ENCODE measurements at places on chromosomes 11 and 22.

GRCh38 chr11:134438542-134439537 lies 26.8 kb upstream of the B3GAT1 start:
- no peak for DNase-seq

- DNase-seq: no peak
Observed at GRCh38 chr11:121487191-121487590, 34.4 kb upstream of the SORL1-AS1 start.

GRCh38 chr11:78416285-78417174 lies 1.1 kb downstream of the GAB2 start:
- peak; percentile 95 for DNase-seq

DNA sequence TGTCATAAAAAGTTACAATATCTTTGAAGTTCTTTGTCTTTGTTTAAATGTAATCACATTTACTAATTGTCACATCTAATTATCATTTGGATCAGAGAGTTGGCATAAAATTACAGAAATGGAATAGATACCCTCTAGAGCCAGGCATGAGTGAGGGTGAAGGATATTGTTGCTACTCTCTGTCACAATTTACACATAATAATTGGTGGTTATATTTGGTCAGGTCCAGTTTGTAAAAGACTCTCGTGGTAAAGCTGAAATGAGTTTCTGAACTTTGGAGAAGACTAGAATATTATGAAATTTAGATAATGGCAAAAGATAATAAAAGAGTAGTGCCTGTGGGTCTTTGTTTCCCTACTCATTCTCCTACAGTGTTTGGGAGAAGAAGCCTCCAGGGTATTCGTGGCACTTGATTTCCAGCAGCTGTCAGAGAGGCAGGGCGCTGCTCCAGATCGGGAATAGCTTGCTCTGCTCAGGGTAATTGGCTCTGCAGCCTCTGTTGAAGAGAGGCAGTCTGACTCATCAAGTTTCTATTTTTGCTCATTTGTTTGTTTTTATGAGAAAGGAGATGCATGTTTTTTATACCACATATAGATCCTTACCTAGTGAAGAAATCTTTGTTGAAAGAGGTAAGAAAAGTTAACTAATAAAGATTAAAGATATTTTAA lies 349.9 kb downstream of the CNTN5 start:
- DNase-seq: peak; percentile 84

- peak; percentile 93 for DNase-seq
Observed at GRCh38 chr11:10387206-10388083, 67.6 kb upstream of the AMPD3 start.

DNA sequence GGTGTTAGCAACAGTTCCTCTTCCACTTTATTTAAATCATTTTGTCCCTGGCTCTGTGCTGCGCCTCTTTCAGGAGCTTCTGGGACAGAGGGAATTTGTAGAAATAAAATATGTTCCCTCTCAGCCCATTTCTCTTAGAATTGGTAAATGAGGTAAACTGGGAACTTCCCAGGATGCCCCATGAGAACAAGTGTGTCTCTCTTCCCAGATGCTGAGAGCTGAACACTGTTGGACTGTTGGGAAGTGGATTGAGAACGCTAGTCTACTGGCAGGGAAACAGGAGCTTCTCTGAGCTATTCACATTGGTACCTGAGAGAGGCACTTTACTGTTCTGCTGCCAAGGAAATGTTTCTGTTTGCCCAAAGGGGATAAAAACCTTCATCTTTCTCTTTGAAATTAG lies 4.0 kb downstream of the CRY2 start:
- DNase-seq: no peak

- DNase-seq: no peak
Observed at GRCh38 chr11:64206457-64207255, at the start of gene FERMT3. Gene FERMT3, plus strand, starts transcription at chr11:64206721. Its CDS starts 644 bp downstream, at chr11:64207365.

DNA sequence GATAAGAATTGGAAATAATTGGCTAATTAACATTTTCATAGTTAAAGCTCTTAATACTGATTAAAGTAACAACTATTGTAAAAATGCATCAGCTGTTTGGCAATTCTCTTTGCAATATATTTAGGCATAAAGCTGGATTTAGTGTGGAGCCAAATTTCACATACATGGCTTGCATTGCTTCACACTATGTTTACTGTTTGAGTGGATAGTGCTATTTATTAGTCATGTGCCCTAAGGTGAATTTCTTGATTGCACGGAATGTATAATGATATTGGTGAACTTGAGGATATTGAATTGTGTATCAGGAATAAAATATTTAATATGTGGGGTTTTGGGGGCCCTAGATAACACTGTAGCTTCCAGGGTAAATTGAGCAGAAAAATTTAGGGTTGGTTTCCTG lies 100.9 kb downstream of the AASDHPPT start:
- peak; percentile 60 for DNase-seq

DNA sequence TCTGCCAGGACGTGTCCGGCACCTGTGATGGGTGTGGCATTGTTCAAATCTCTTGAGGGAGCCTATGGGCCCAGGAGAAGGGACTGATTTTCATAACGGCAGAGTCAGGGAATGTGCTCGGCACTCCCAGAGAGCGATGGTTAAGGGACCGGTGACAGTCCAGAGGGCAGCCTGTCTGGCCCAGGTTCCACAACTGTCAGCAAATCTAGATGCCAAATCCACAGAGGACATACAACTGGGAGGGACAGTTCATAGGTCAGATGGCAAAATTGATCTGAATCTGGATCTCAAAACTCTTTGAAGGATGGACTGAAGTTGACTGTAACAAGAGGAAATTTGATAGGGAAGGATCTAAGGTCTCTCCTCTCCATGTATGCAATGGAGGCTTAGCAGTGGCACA lies 7.5 kb downstream of the SEC14L2 start:
- no peak for DNase-seq

DNA sequence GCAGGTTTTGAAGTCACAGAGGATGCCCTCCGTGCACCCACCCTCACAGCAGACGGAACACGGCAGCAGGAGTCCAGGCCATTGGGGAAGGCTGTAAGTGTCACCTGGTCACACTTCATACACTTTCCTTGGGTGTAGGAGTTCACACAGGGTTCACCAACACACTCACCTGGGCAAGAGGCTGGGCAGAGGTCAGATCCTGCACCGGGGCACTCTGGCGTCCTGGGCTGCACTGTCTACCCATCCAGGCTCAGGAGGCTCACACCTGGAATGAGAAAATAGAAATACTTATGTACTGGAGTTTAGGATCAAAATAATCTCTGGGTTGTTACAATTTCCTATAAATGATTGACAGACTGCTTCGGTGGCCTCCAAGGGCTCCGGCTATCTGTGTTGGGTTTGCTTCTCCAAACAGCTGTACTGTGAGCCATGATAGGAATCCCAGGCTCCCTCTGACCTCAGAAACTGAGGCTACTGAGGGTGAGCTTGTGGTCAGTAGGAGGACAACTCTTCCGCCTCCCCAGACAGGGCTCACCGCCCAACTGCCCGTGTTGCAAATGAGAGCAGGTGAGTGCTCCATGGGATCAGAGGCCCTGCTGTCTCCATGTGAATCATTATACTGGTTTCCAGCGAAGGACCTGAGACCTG lies 20.1 kb upstream of the CARS1 start:
- DNase-seq: no peak

- DNase-seq: peak; percentile 64
Observed at GRCh38 chr11:23948851-23949250, 548.0 kb upstream of the LUZP2 start.
